NCI-H146 (cell line): ENCODE measurements at places on chromosomes 2 and 18.
A peak's percentile ranks its signal among the peaks of the same experiment; 100 is the strongest.

DNA sequence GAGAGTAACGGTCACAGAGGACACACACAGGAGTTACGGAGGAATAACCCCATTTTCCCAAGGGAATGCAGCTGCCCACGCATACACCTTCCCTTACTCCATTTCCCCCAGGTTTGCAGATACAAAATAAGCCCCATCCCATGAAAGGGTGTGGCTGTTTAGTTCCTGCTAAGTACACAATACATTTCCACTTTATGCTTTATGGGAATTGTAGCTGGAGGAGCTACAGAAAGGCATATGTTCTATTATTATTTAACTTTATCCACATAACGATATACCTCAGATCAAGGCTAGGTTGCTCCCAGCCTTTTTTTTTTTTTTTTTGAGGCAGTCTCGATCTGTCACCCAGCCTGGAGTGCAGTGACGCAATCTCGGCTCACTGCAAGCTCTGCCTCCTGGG lies 22.7 kb upstream of the INO80D start:
- DNase-seq = no peak

- no peak for DNase-seq
These were observed 35.5 kb upstream of the TAF1B start for GRCh38 chr2:9807555-9808305.

- DNase-seq = no peak
These were observed 9.4 kb downstream of the CYP26B1 start for GRCh38 chr2:72138011-72138881.

GRCh38 chr2:28979576-28980366 lies 1.3 kb upstream of the TOGARAM2 start:
- no peak for DNase-seq

GRCh38 chr2:16392647-16393499 lies 272.8 kb downstream of the CYRIA start:
- DNase-seq = no peak

- DNase-seq = peak; percentile 6
These were observed 847.7 kb downstream of the CPS1 start for GRCh38 chr2:211404098-211404497.

DNA sequence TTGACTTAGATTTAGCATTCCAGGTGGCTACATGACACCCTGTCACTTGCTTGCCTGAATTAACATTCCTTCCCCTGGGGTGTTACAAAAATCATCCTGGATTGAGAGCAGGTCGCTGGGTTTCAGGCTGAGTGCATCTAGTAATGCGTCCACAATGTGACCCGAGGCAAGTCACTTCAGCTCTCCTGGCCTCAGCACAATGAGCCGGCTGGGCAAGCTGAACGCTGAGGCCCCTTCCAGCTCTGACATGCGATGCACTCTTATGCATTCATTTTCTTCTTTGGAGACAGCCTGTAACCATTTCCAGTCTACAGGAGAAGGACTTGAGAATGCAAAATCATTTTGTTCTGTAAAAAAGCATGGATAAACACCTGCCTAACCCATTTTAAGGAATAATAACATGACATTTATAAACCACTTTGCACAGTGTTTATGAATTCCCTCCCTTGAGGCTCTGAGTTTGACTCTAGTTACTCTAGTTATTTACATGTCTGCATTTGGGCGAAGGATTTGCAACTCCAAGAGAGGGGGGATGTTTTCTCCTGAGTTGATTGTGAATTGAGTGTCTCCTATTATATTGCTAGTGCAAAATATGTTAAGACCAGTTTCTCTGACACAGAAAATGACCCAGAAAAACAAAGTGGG lies 63.0 kb upstream of the CPO start:
- DNase-seq = no peak

DNA sequence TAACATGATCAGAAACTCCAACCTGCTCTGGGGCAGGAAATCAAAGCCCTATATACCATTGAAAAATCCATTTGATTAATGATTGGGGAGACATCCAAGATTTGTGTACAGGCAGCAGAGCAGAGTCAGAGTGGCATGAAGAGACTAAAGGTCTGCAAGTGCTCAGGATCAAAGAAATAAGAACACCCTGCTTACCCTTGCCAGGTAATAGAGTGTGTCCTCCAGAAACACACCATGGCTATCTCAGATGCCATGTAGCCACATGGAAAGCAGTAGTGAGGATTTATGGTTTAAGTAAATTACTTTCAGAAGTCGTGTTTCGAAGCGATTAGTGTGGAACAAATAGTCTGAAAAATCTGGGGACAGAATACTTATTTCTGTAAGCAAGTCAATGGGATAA lies 592.9 kb downstream of the SUCLG1 start:
- no peak for DNase-seq

DNA sequence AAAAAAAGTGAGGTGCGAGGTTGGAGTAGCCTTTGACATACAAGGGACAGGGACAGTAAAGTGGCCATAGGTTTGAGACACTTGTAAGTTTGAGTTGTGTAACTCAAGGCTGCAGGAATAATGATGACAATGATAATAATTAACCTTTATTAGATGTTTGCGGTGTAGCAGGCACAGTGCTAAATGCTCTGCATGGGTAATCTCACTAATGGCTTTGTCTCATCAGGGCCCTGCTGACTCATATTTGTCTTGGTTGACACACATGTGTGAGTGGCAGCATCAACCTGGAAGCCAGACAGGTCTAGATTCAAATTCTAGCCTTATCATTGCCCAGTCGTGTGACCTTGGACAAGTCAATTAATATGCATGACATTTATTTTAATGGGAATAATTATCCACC lies 126.2 kb downstream of the FSHR start:
- DNase-seq = peak; percentile 9

DNA sequence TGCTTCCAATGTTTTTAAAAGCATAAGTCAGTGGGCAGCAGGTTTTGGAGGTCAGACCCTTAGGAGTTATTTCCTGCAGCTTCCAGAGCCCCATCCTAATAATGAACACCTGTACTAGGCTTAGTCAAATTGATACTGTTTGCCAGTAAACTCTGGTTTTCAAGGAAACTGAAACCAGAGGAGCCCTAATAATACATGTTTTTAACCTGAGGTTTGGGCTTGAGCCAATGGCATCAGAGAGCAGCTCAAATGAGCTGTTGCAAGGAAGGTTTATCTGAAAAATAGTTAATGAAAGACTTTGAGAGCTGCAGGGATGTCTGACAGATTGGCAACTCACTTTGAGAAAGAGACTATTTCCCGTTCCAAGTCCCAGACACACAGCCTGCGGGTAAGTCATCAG lies 54.6 kb downstream of the DCC start:
- DNase-seq = no peak
